ENCODE measurements at places on chromosomes 16 and 17.
A peak's percentile ranks its signal among the peaks of the same experiment; 100 is the strongest.

DNA sequence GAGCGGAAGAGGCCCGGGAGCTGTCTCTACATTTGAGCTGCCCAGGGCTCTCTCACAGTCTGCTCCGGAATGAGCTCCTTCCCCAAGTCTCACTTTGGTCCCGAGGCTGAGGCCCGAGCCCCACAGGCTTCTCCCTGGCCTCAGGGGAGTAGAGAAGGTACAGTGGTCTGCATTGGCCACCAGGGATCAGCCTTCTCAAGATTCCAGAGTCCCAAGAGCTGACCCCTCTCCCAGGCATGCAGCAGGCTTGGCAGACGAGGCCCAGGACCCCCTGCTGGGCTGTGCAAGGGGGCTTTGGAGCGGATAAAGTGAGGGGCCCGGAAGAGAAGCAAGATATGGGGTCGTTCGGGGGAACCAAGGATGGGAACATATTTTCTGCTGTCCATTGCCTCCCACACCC lies 3.1 kb downstream of the PRSS27 start:
- no peak for DNase-seq

DNA sequence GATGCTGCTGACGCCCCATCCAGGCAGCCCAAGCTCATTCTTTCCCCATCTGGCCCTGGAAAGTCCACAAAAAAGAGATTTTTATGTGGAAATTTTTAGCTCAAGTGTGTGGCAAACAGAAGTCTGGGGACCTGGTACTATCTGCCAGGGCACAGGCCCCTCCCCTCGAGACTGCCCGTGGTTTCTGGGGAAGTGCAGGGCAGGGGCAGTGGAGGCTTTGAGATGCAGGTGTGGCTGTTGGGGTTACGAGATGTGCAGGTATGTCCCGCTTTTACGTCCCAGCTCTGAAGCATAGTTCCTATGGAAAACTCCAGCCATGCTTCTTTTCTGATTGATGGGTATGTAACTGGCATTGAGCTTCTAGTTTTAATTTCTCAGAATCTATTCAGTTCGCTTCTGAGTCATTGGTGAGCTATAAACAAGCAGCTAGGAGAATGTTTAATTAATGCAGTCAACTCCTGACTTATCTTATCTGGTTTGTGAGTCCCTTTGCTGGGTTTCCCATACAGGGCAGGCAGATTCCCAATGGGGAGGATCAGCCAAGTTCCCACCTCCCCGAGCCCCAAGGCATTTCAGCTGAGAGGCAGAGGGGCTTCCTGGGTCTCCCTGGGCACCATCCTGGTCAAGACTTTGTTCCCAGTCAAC lies 16.2 kb downstream of the TBX4 start:
- DNase-seq, result no peak

GRCh38 chr16:30697264-30698138 lies 1.5 kb upstream of the SRCAP start:
- no peak for DNase-seq

DNA sequence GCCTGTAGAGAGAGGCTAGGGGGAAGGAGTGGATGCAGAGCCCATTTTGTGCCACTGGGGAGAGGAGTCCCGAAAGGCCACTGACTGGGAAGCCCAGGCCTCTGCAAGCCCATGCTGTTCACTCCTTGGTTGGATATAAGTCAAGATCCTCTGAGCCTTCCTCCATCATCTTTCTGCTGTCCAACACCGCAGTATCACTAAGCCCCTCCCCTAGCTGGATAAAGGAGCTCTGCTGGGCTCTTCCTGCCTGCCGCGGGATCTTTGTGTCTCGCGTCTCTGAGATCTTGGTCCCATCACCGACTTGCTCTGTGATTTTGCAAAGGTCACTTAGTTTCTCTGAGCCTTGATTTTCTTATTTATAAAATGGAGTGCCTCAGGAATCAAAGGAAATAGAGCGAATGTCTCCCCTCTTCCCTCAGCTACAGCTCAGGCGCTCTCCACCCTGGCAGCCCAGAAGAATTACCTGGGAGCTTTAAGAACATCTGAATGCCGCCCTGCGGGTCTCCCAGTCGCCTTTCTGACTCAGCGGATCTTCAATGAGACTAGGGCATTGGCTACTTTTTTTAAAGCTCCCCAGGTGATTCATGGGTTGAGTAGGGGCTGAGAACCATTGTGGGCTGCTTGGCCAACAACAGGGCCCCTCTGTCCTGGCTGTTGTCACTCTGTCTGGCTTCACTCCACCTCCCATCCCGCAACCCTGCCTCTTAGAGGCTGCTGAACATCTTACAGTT lies 25.2 kb upstream of the TMEM220 start:
- DNase-seq, result no peak

GRCh38 chr16:54645345-54645744 lies 285.3 kb upstream of the IRX5 start:
- no peak for DNase-seq

- DNase-seq, result no peak
Measured at GRCh38 chr16:12971241-12971640, 69.8 kb downstream of the SHISA9 start.

DNA sequence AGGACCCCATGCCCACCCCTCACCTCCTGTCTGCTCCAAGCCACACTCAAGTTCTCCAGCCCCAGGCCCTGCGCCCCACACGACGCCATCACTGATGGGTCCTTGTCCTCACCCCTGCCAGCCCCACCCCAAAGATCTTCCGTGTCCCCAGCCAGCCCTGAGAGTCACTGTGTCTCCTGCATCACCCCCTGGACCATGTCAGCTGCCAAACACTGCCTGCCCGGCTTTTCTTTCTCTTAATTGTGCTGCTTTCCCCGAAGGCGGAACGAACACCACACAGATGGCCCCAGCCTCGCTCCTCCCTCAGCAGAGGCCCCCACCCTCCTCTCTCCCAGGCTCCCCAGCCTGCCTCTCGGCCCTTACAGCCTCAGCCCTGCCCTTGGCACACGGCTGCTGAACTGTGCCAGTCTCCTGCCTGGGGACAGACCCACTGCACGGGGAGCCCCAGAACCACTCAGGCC lies 4.8 kb upstream of the GAA start:
- DNase-seq, result no peak

DNA sequence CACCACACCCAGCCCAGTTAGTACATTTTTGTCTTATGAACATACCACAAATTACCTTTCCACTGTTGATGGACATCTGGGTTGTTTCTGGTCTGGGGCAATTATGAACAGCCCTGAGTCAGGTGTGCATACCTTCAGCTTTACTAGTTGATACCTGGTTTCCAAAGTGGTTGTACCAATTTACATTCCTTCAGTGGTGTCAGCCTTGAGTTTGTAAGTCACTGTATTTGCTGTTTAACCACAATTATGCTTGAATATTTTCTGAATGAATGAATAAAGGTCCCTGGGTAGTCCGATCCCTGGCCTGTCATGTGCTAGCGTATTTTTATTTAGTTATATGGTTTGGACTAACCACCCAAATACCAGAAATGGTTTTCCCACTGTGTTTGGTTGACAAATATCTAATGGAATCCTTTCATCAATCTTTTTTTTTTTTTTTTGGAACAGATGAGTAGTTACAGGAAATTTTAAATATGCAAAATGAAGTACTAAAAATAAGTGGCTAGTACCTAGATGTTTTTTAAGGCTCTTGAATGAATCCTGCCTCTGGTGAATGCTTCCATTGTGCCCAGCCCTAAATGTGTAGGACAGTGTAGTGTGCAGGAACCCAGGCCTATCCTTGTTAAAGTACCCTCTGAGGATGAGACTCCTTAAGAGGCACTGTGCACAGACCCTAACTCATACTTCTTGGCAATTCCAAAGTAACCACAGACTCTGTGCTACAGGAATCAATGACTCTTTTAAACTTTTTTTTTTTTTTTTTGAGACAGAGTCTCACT lies 3.7 kb downstream of the DUSP14 start:
- DNase-seq, result no peak

DNA sequence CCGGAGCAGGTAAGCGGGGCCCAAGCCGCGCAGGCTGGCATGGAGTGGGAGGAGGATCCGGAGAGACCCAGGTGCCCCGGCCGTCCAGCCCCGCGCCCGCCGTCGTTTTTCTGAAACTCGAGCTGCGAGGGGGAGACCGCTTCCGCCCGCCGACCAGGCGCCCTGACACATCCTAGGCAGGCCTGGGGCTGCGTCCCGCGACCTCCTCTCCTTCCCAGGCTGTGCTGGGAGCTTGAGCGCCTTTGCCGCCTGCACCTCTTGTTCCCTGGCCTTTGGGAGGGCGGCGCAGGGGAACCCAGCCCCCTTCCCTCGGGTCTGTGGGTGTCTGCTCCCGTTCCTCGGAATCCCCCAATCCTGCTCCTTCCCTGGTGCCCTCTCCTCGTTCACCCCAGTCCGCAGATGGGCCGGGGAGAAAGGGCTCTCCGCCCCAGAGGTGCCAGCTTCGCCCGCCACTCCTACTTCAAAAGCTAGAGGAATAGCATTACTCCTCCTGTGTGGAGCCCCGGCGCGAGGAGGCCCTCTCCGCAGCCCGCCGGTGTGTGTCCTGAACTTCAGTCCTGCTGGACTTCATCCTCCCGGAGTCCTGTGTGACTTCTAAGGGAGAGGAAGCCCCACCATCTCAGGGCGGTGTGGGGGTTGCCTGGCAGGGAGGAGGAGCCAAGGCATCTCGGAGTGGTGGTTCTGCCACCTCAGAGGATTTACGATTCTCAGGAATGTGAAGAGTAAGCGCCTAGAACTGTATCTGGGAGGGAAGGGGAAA lies 1.0 kb downstream of the NHERF1 start:
- no peak for DNase-seq

DNA sequence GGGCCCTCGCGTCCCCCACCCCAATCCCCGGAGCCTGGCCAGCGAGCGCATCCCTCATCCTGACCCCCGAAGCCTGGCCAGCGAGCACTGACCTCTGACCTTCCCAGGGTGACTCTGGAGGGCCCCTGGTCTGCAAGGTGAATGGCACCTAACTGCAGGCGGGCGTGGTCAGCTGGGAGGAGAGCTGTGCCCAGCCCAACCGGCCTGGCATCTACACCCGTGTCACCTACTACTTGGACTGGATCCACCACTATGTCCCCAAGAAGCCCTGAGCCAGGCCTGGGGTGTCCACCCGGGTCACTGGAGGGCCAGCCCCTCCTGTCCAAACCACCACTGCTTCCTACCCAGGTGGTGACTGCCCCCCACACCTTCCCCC lies 2.3 kb downstream of the TPSD1 start:
- DNase-seq, result no peak

DNA sequence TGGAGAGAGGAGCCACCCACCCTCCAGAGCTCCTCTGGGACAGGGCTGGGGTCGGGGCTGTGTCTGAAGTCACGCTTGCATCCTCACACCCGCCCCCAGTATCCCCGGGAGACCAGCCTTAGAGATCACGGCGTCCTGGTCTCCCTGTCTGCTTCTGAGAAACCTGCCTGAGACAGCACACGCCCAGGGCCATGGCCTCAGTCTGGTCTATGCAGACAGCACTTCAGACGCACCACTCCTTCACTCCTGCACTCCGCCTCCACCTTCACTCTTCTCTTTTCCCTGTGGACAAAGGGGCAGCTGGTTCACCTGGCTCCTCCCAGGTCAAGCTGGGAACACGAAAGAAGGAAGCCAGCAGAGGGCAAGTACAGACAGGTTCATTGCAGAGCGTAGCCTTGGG lies 248.0 kb upstream of the GSE1 start:
- DNase-seq, result no peak

- no peak for DNase-seq
Measured at GRCh38 chr16:56998861-56999260, 9.5 kb downstream of the NLRC5 start.

- peak; percentile 57 for DNase-seq
Measured at GRCh38 chr16:68289621-68290329, 21.0 kb downstream of the SLC7A6OS start.

GRCh38 chr17:49687878-49688491 lies 10.1 kb upstream of the SPOP start:
- DNase-seq, result no peak

GRCh38 chr16:51637770-51638094 lies 486.7 kb upstream of the SALL1 start:
- no peak for DNase-seq

DNA sequence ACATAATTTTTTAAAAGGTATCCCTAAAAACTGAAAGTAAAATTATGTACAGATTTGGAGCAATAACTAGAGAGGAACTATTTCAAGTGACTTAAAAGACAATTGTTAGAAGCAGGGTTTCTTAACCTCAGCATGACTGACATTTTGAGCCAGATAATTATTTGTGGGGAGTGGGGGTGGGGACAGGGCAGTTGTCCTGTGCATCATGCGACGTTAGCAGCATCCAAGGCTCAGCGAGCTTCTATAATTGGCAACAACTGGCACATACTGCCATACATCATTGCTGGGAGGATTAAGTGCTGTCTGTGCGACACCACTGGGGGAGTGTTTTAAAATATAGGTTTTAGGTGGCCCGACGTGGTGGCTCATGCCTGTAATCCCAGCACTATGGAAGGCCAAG lies 27.1 kb downstream of the GABARAPL2 start:
- no peak for DNase-seq

GRCh38 chr17:3035968-3036280 lies 27.5 kb downstream of the OR1D5 start:
- no peak for DNase-seq

DNA sequence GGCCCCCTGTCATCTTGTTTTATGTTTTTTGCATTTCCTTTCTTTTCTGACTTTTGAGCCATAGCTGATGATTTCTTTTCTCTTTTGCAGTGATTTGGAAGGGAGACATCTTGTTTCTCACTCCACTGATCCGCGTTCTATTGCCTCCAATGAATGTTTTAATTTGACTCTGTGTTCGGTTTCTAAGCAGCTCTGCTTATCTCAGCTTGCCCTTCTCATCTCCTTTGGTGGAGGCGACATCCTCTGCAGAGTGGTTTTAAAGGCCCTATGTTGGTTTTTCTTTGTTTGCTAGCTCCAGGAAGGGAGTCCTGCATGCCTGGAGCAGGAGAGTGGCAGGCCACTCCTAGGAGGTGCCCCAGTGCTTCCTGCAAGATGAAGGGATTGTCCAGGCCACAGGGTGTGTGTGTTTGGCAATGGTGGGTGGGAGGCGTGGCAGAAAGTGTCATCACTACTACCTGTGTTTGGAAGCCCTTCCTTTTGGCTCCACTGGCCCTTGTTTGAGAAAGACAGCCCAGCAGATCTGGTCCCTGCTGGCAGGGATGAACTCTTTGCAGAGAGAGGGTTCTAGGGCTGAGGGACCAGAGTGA lies 13.6 kb downstream of the SMPD3 start:
- no peak for DNase-seq

DNA sequence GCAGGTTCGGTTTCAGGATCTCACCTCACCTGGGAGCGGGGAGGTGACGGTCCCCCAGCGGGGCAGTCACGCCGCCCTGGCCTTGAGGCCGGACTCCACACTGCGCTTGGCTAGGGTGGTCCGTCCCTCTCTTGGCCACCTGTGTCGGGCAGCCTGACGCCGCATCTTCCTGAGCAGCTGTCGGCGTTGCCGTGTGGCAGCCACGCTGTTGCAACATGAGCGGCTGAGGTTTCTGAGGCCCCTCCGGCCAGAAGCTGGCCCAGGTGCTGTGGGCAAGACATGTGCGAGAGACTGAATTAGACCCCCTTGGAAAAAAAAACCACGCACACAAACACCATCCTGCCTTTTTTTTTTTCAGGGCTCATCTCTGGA lies 49.2 kb downstream of the IRF8 start:
- no peak for DNase-seq

DNA sequence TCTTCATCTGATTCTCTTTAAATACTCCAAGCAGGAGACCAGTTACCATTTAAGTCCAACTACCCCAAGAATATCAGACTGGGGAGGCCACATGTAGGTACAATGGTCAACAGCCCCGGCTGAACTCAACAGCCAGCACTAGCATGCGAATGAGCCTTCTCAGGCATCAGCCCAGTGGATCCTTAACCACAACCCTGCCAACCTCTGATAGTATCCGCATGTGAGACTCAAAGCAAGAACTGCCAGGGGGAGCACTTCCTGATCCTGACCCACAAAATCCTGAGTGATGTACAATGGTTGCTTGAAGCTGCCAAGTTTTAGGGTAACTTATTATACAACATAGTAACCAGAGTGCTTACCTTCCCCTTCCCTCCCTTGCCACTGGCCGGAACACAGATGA lies 4.0 kb downstream of the PYY start:
- DNase-seq, result no peak

Measured in CD4-positive, alpha-beta T cell treated with Interferon gamma for 1 hour (primary cell).